ENCODE measurements at places on chromosomes 6 and 20.
A peak's percentile ranks its signal among the peaks of the same experiment; 100 is the strongest.

DNA sequence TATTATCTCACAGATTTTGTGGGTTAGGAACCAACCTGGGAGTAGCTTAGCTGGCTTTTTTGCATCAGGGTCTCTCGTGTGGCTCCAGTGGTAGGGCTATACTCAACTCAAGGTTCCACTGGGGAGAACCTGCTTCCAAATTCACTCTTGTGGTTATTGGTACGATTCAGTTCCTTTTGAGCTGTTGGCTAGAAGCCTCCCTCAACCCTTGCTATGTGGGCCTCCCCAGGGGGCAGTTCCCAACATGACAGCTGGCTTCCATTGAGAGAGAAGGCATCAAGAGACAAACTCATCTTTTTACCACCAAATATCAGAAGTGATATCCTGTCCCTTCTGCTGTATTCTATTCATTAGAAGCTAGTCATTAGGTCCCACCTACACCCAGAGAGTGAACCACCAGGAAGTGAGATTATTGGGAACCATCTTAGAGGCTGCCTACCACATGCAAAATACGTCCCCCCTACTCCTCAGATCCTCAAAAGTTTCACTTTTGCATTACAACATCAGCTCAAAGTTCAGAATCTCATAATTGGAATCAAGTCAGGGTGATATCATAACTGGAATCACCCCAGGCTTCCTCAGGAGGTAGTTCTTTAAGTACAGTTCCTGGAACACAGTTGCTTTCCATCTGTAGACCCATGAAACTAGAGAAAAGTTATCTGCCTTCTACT is 30.9 kb downstream of the MKKS start:
- no peak for DNase-seq

DNA sequence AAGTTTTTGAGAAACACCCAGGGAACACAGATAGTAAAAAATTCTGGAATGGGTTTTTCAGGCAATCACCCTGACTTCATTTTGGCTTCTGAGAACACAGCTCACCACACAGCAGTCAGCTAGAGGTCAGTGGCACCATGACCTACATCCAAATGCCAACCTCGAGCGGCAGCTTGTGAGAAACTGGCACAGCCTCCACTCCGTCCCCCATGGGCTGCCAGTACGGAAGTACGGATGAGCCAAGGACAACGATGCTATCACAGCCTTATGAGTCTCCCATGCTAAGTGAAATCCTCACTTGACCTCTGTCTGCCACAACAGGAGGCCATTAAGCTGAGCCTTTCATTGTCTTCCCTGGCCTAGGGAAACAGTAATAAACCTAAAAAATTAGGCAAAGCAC is 32.0 kb downstream of the KIF16B start:
- DNase-seq = no peak

- no peak for DNase-seq
Observed at GRCh38 chr6:92770540-92770939, 648.8 kb downstream of the EPHA7 start.

DNA sequence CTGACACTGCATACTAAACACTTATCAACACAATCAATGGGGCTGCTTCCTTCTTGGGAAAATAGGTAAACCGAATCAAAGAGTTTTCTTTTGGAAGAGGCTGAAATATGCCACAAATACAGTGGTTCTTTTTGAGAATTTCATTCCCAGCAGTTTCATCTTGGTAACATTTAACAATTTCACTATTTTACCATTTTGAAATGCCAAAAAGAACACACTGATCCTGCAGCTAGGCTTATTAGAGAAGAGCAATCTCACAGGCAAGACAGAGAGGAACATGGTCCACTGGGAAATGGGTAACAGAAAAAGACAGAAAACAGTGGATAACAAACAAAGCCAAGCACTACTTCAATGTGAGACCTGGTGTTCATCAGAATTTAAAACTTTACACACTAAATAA is 2.5 kb downstream of the CNR1 start:
- no peak for DNase-seq

DNA sequence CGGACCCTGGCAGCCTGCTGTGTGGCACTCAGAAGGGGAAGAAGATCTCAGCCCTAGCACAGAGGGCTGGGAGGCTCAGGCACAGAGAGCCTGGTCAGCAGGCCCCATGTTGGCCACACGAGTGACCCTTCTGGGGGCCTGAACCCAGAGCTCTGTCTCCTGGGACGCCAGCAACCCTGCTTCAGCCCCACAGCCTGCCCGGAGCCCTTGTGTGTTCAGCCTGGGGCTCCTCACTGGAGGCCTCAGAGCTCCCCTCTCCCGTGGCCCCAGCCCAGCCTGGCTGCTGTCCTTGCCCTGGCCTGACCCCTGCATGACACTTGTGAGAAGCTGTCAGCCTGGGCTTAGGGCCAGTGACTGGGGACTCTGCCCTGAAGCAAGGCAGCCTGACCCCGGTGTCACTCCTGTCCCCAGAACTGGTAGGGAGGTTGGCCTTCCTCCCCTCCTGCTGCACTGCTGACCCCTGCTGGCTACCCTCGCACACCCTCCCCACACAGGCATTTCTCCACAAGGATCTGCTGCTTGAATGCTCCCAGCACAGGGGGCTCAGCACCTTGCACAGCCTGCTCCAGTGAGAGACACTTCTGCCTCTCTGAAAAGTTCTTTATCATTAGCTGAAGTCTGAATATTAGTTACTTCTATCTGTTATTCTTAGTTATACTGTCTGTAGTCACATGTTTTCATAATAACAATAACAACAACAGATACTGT is 15.4 kb upstream of the IP6K3 start:
- peak; percentile 39 for DNase-seq

GRCh38 chr6:16498237-16498636 is 259.9 kb downstream of the GMPR start:
- DNase-seq = no peak

DNA sequence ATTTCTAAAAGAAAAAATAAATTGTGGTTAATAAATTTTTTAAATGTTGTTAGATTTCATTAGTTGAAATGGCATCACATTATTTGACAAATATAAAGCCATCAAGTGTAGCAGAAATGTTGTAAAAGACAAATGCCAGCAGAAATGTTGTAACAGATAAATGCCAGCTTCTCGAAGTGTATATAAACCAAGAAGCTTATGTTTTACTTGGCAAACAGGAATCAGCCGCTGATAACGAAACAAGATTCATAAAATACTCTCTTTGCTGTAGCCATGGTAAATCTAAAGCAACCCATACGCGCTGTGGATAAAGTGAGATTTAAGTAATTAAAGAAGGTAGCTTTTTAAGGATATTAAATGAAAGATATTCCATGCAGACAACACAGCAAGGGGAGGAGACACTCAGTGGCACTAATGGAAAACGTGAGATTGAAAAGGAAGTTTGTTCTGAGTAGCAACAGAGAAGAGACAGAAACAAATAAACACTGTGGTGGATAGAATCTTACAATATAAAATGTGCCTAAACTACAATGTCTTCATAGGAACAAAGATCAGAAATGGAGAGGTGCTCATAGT is 29.6 kb downstream of the BTBD9 start:
- DNase-seq = no peak

GRCh38 chr6:107308677-107309076 is 150.7 kb downstream of the PDSS2 start:
- DNase-seq = no peak

- no peak for DNase-seq
Observed at GRCh38 chr6:45837541-45838200, 178.0 kb downstream of the CLIC5 start.

GRCh38 chr6:48505621-48506020 is 394.6 kb upstream of the PTCHD4 start:
- DNase-seq = no peak

- no peak for DNase-seq
Observed at GRCh38 chr6:113476937-113477839, 380.0 kb upstream of the MARCKS start.

- DNase-seq = no peak
Observed at GRCh38 chr6:79373246-79373645, 138.8 kb upstream of the HMGN3 start.

DNA sequence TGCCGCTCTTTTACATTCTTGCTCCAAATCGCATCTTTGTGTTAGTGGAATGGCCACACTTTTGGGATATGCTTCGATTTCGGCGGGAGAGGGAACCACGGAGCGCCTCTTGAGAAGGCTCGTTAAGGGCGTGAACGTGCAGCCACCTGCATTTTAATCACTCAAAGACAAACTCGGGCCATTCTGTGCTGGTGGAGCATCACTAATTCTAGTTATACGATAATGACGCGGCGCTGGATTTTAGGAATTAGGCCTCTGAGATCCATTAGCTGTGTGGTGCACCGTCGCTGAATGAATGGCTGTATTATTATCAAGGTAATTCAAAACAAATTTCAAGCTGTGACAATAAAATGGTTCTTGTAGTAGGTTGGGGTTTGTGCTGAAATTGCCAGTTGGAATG is 305.6 kb downstream of the CDH4 start:
- DNase-seq = no peak

DNA sequence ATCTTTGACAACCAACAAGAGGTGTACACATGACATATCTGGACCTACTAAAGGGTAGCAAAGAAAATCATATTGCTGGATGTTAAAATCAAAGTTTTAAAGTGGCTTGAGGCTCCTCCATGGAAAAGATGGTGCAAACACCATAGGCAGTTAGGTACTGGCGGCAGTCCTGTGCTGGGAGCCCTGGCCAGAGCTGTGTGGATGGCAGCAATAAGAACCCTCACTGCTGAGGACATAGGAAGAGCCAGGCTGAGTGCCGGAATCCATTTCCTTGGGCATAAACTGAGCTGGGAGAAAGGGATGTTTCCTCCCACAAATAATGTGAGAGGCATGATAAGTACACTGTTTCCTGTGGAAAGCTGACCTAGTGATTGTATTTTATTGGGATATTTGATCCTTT is 89.9 kb downstream of the ARID1B start:
- no peak for DNase-seq

- no peak for DNase-seq
Observed at GRCh38 chr20:62989201-62989601, 17.6 kb downstream of the BHLHE23 start.

- no peak for DNase-seq
Observed at GRCh38 chr20:63194007-63194796, 21.7 kb downstream of the YTHDF1 start.

DNA sequence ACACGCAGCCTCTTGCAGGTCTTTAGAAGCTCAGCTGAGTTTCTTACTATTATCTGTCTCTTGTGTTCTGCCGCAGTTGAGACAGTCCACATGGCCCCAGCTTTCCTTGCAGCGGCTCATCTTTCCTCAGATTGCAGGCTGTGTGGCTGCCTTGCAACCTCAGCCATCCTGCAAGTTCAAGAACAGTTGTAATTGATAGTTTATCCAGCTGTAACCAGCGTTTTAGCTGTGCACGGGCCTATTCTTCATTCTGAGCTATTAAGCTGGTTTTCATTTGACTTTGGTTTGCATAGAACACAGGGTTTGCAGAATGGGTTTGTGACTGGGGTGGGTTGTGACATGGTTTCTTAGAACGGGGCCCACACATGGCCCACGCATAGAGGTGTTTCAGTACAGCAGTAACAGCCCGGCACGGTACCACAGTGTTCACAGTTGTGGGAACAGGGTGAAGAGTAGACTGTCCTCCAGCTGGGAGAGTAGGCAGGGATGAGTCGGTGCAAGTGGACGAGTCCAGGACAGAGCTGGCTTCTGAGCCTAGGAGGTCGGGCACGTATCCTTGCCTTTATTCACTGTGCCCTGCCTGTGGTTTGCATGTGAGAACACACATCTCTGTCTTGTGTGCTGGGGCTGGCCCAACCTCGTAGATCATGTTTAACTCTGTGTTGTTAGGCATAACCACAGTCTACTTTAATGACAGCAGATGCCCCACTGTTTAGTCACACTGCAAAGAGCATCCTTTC is 89.2 kb downstream of the RPP40 start:
- DNase-seq = no peak

DNA sequence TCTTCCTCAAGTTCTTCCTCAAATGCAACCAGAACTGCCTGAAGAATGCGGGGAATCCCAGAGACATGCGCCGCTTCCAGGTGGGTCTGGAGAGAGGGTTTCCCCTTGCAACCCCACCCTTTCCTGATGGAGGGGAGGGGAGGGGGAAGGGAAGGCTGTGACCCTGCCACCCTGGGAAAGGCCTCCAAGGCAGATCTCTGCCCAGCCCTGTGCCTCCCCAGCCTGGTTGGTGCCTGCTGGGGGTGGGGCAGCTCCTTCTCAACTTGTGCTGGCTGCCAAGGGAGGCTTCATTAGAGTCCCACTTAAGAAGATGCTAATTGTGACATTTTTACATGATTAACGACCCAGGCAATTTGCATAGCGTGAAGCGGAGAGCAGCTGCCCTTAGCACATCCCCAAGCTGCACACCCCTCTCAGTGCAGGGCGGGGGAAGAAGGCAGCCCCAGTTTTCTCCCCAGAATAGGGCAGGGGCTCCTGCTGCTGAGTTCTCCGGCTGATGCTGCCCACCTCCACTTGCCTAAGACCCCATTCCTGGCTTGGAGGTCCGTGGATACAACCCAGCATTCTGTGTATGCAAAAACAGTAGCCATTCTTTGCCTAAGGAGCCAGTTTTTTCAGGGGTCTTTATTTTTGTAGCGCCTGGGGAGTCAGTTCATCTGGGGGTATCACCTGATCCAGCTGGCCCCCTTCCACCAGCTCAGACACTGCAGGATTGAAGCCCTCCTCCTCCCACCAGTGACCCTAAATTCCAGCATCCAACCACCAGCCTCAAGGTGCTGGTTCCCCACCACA is 51.7 kb downstream of the CPXM1 start:
- no peak for DNase-seq

GRCh38 chr6:45949256-45949655 is 66.4 kb downstream of the CLIC5 start:
- DNase-seq = no peak

- no peak for DNase-seq
Observed at GRCh38 chr20:62557462-62557861, 81.7 kb upstream of the GATA5 start.

- no peak for DNase-seq
Observed at GRCh38 chr6:169069356-169069755, 184.3 kb downstream of the THBS2 start.
